Activated CD4-positive, alpha-beta T cell treated with anti-CD3 and anti-CD28 coated beads for 24 hours (primary cell): ENCODE measurements at places on chromosomes 1 and 21.

GRCh38 chr1:34270181-34270580 lies 93.5 kb downstream of the C1orf94 start:
- no peak for DNase-seq

DNA sequence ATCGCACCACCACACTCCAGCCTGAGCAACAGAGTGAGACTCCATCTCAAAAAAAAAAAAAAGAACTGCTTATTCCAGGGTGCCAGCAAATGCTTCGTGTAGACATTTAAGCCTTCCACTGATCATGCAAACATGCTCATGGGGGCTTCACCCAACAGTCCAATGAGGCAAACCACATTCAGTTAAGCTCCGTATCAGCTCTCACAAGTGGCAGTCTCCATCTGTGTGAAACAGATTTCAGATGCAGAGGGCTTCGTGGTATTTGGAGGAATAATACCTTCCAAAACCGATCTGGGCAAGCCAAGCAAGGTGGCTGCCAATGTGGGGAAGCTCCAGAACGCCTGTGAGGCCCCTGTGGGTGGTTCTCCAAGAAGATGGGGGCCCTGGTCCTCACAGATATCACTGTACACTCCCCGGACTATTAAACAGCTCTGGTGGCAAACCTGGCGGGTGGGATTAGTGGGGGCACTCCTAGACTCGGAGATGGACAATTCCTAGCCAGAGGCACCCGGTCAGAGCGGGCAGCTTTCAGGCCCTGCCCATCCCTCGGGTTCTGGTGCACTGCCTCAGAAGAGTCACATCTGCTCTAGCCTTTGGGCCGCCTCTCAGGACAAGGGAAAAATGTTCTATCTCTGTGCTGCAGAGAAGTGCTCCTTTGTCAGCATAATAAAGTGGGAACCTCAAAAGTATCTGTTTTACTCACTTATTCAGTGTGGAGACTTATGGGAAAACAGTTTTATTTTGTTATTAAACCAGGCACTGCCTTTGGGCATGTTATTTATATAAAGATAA lies 10.2 kb downstream of the CREG1 start:
- DNase-seq, result no peak

DNA sequence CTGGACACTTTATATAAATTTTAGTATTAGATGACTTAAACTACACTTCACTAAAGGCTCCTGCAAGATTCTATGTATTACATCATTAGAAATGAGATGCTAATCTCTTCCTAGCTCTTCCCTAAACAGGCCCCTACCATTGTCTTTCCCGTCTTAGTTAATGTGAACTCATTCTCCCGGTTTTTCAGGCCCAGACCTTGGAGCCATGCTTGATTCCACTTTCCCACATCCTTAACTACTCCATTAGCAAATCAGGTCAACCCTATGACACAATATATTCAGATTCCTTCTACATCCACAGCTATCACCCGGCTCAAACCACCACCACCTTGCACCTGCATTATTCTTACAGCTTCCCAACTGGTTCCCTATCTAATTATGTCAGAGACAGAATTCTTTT lies 73.3 kb downstream of the NVL start:
- no peak for DNase-seq

DNA sequence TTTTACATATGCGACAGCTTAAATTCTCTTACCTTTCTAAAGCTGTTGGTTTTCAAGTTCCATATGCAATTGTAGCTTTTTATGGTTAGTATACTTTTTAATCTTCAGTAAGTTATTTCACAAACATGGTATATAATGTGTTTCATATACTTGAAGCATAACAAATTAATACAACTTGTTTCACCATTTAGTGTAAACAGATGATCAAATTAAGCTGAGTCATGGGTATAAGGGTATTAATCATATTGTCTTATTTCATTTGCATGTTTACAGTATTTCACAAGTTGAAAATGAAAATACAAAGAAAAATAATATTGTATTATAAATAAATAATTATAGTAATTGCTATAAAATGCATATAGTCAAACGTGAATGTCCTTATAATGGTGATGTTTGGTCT lies 92.1 kb downstream of the PTPRC start:
- DNase-seq, result no peak

DNA sequence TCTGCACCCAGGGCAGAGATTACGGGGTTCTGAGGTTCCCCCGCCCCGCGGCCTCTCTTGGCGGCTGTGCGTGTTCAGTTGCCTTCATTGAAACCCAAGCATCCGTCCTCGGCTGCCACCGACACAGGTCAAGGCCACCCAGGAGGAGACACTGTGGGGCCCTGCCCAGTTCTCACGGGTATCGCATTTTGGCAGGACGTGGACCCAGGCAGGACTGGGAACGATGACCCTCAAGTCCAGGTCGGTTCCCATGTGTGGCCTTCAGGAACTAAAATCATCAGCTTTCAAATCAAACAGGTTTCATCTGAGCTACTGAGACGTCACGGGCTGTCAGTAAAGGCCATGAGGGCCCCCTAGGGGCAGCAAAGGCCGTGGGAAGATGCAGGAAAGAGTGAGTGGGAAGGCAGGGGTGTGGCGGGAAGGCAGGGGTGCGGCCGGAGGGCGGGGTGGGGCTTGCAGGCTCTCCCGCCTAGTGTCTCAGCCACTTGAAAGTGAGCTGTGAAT lies 7.0 kb upstream of the C1orf174 start:
- no peak for DNase-seq

DNA sequence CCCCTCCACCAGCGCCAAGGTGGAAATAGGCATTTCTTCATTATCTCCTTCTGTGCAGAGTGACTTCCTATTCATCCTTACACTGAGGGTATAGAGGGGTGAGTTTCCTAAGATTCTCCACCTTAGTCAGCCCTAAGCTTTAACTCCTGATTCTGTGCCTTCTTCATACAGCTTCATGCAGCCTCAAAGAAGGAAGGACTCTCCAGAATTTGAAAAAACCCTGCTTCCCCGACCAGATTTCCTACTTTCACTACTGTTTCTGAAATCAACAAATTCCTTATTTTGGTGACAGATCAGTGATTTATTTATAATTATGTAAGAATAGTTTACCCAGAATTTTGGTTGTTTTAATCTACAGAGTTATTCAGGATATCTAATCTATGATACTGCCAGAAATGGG lies 28.6 kb downstream of the GFI1 start:
- DNase-seq, result no peak
